Transverse colon (tissue), 4 donors: ENCODE measurements at places on chromosomes 5 and 9. TPM values are rescaled to one million over a fixed set of nuclear protein-coding genes. Genes with fewer than 3 reads are reported as not detected.

The AGXT2 gene
- not detected for total RNA-seq

The TXNDC8 gene
- not detected for total RNA-seq

The DMXL1 gene
- 66.4 TPM for total RNA-seq

The DBH gene
- total RNA-seq: not detected

The ZBED3 gene
- 56.1 TPM for total RNA-seq

The ADAMTS13 gene
- total RNA-seq: 2.6 TPM

The EIF4E1B gene
- total RNA-seq: not detected

The PFN3 gene
- not detected for total RNA-seq

The VLDLR gene
- total RNA-seq: 11.2 TPM

The ALDH7A1 gene
- 9.8 TPM for total RNA-seq

The OCLN gene
- total RNA-seq: 74.9 TPM

The F2RL2 gene
- not detected for total RNA-seq

The MRPL36 gene
- 37.0 TPM for total RNA-seq

The FBN2 gene
- 4.4 TPM for total RNA-seq

The CTSL gene
- 108 TPM for total RNA-seq

The PCDHGA8 gene
- total RNA-seq: 2.7 TPM

The SECISBP2 gene
- 64.6 TPM for total RNA-seq

The CRHBP gene
- not detected for total RNA-seq

The C5orf24 gene
- 38.0 TPM for total RNA-seq

The LHX6 gene
- 1.4 TPM for total RNA-seq

The PKN3 gene
- 1.9 TPM for total RNA-seq

The HMCN2 gene
- total RNA-seq: 16.7 TPM

The STPG3 gene
- total RNA-seq: not detected

The GABRG2 gene
- not detected for total RNA-seq

The RABEPK gene
- total RNA-seq: 8.6 TPM

The TRPM3 gene
- total RNA-seq: 0.16 TPM

The AJM1 gene
- total RNA-seq: 9.8 TPM

The BDP1 gene
- 30.9 TPM for total RNA-seq

The C5orf52 gene
- not detected for total RNA-seq

The SURF2 gene
- 19.5 TPM for total RNA-seq

The SOWAHA gene
- total RNA-seq: 68.7 TPM

The ZNF346 gene
- 19.5 TPM for total RNA-seq

The ZBTB26 gene
- 18.5 TPM for total RNA-seq

The CREBRF gene
- 33.2 TPM for total RNA-seq

The PCDHA4 gene
- 3.2 TPM for total RNA-seq

The ECM2 gene
- 3.8 TPM for total RNA-seq

The CSF1R gene
- total RNA-seq: 0.60 TPM
